ENCODE measurements at places on chromosomes 5 and 9. TPM values are rescaled to one million over a fixed set of nuclear protein-coding genes. Genes with fewer than 3 reads are reported as not detected.

Gene CNOT8
- total RNA-seq, result 26.4 TPM

Gene PLAC8L1
- total RNA-seq, result not detected

Gene SCGB3A2
- not detected for total RNA-seq

Gene PCDHAC2
- 0.83 TPM for total RNA-seq

Gene IFNB1
- total RNA-seq, result not detected

Gene IGFBPL1
- total RNA-seq, result not detected

Gene RLN2
- 0.85 TPM for total RNA-seq

Gene WNK2
- total RNA-seq, result 236 TPM

Gene UBE2QL1
- total RNA-seq, result 26.3 TPM

Gene BHMT2
- 5.2 TPM for total RNA-seq

Gene SPATA31A3
- total RNA-seq, result not detected

Gene MAP1B
- total RNA-seq, result 114 TPM

Gene ANKRD55
- total RNA-seq, result not detected

Gene INSYN2B
- total RNA-seq, result 0.13 TPM

Gene GFI1B
- total RNA-seq, result 0.49 TPM

DNA sequence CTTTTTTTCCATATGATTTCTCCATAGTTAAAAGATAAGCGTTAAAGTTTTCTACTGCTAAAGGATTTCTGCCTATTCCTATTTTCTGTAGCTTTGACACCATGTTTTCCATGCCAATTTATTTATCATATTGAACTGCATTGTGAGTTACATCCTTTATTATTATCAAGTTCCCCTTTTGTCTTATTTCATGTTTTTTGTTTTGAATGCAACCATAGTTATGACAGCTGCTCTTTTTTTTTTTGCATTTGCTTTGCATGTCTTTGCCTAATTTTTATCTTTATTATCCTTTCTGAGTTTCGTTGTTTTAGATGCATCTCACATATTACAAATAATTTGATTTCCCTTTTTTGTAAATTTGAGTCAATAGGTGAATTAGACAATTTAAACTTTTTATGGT, 161.5 kb downstream of the DEPDC1B start:
- no peak for DNase-seq

DNA sequence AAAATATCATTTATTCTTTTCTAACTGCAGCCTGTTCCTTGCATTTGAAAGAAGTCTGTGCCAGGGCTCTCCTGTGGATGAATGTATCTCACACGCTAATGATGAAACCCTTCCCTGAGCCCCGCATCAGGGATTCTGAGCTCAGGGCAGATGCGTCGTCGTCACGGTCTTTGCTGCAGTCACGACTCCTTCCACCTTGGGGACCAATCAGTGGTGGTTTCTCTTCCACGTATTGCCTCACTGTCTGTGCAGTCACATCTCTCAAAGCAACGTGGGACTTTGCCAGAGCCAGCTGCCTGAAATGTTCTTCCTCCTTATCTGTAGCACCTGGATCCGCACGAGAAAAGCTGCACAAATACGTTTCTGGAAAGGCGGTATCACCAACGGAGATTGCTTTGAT, 13.9 kb upstream of the UBE2QL1 start:
- DNase-seq, result no peak

DNA sequence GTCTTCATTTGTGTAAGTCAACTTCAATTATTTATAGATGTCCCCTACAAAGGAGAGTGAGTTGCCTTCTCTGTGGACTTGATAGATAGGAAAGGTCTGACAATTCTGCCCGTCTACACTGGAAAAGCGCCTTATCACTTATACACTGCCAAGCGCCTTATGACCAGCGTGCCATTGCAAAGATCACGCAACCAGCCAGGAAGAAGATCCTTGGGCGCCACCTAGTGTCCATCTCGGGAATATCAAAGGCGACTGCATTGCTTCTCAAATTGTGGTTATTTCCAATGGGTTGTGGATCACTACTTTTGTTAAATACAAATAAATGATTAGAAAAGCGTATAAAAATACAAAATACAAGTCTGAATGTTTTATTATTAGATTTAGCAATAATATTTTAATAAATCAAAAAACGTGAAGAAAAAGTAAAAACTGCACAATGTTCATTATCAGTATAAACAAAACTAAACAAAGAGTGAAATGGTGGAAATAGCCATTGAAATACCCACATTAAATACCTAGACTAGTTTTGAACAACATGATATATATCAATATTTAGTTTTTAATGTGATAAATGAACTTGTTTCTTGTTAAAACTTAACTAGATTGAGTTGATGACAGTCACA, 27.8 kb downstream of the SUB1 start:
- peak; percentile 73 for DNase-seq

GRCh38 chr5:95519151-95519550, 35.6 kb downstream of the SKIC3 start:
- no peak for DNase-seq

DNA sequence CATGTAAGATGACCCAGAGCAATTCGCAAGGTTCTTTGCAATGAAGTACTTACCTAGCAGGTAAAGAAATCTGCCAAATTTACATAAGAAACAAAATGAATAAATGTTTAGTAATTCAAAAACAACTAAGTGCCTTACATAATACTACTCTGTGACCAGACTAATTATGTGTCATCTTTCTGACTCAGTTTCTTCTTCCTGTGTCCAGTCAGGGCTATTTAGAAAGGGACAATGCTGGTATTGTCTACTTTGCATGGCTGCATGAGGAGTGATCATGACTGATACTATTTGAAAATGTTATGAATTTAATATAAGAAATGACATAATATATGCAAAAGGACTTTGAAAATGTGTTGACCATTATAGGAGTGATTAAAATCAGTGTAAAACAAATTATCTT, 210.0 kb downstream of the TMEM161B start:
- DNase-seq, result no peak

- DNase-seq, result no peak
Measured at GRCh38 chr9:112569186-112569585, 82.6 kb downstream of the KIAA1958 start.

DNA sequence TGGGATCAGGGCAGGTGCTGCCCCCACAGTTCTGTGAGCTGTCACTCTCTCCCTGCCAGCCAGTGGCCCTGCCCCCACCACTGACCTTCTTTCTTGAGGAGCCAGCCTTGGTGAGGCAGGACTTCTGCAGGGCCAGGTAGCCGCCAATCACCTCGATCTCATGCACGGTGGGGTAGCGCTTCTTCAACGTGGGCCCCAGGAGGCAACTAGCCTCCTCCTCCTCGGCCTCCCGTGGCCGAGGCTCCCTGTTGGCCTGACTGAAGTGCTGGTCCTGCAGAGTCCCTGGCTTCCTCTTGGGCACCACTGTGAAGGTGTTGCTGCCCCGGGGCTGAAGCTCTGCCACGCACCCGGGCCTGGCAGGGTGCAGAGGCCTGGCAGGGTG, 1.6 kb downstream of the TPRN start:
- DNase-seq, result no peak

DNA sequence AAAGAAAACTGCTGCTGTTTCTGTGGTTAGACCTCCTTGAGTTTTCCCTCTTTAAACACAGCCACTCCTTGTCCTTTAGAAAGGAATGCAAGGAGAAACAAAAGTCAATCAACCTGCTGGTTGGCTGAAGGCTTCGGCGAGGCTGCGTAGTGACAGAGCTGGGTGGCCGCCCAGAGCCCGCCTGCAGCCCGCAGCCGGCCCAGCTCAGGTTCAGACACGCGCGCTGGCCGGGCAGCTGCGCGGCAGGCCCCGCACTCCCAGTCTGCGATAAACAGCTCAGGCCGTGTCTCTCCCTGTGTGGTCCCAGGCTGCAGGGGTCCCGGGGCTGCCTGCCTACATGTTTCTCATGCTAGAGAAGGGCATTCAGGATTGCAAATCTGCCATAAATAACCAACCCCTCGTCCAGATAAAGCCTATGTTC, 115.4 kb downstream of the HSD17B3 start:
- DNase-seq, result no peak

DNA sequence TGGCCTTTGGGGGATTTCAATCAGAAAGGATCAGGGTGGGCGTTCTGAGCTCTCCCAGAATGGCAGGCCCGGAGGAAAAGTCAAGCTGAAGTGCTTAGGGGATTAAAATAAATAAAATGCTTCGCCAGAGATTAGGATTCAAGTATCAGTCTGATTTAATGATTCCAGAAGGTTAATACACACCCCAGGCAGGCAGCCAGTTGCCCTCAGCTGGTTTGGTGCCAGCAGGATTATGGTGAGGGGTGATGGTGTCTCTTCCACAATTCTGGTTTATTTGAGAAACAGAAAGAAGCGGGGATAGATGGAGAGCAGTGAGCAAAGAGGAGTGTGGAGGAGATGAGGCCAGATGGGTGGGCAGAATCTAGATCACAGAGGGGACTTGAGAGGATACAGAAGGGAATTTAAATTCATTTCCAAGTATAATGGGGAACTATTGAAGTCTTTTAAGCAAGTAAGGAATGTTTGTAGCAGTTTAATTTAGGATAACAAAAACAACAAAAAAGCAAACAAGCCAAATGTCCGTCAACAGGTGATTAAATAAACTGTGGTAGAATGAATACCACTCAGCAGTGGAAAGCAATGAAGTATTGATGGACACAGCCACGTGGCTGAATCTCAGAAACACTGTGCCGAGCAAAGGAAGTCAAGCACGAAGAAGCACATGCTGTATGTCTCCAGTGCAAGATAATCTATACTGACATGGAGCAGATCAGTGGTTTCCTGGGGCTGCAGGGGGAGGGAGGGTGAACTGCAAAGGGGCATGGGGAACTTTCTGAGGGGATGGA, 297.7 kb downstream of the MSX2 start:
- no peak for DNase-seq

GRCh38 chr9:136852664-136853595, 784 bp downstream of the MAMDC4 start:
- DNase-seq, result peak; percentile 13

DNA sequence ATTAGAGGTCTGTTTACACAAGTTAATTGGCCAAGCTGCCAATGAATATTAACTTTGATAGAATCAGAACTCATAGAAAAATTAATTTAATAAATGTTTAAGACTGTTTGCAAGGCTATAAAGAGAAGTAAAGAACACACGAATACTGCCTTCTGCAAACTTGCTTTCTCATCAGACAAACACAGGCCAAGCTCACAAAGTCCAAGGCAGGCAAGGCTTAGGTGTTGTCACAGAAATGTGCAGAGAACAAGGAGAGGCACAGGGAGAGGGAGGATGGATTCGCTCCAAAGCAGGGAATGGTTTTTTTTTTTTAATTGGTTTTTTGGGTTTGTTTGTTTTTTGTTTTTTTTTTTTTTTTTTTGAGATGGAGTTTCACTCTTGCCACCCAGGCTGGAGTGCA, 43.4 kb downstream of the RETREG1 start:
- DNase-seq, result no peak

- DNase-seq, result no peak
Measured at GRCh38 chr5:63121471-63121870, 542.9 kb downstream of the LRRC70 start.

DNA sequence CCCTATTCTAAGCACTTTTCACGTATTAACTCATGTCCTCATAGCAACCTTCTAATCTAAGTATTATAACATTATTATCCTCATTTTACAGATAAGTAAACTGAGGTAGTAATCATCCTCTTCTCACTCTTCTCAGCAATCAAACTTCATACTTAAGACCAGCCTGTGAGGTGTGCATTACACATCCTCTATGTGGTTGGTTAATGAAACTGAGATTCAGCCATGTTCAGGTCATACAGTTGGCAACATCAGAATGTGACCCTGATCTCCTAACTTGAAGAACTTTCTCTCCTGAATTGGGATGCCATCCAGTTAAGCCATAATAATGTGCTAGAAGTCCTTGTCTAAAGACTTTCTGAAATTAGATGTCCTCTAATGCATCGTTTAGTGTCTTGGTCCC, 275.1 kb upstream of the ANKRD55 start:
- DNase-seq, result no peak

GRCh38 chr5:112681481-112681908, 56.2 kb upstream of the APC start:
- DNase-seq, result no peak

DNA sequence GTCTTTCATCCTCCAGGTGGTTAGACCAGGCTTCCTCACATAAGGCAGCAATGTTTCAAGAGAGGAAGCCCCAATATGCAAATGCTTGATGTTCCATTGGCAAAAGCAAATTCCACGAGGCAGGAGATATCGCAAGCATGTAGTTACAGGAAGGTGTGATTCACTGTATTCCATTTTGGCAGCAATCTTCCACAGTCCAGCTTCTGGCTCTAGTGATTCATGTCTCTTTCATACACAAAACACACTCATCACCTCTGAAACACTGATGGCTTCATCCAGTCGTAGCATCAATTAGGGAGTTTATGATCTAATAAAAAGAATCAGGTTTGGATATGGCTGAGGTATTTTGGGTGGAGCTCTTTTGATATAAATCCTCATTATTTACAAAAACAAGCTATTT, 552.2 kb upstream of the RIOK2 start:
- DNase-seq, result no peak

DNA sequence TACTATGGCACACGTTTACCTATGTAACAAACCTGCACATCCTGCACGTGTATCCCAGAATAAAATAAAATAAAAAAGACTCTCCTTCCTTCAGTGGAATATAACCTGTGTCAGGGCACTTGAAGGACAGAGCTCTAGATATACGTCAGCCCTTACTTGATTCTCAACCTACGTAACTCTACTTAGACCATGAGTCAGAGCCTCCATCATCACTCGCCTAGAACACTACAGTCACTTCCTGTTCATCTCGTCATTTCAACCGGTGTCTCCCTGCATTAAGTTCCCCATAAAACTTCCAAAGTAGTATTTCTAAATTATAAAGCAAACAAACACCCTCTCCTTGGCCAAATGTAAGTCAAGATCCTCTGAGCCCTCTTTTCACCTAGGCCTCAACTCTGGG, 243.5 kb upstream of the CCNG1 start:
- no peak for DNase-seq

GRCh38 chr9:8858596-8859161, 1059.1 kb upstream of the DMAC1 start:
- DNase-seq, result peak; percentile 6

DNA sequence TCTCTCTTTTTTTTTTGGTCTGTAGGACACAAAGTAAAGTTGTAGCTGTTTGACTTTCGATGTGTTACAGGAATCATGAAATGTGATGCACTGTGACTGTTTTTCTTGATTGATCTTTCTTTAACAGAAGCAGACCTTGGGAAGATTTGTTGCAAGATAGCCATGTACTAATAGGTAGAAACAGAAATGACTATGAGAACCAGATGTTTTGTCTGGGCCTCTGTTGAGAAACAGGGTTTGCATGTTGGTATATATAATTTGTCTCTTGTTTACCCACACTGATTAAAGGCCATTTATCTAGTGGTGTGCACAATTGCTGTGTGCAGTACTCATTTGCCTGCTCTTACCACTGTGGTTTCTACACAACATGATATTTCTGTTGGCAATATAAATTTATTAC, 125.1 kb downstream of the HACD4 start:
- DNase-seq, result no peak

DNA sequence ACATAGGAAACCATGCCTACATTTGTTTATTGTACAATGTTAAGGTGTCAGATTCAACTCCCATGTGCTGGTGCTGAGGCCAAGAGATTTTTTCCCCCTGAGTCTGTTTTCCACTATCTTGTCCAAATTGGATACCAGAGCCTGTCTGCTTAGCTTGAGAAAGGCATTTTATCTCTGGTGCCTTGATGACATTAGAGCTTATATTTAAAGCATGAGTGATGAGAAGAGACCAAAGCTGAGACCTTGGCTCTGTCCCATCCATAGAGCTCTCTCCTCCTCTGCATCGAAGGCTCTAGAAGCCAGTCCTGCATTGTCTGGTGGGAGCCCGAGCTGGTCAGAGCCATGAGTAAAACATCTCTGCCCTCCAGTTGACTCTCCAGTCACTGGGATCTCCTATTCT, 10.4 kb upstream of the PPP2CA start:
- DNase-seq, result no peak

- no peak for DNase-seq
Measured at GRCh38 chr5:67160985-67161384, 35.6 kb downstream of the CD180 start.

GRCh38 chr9:113609562-113610318, 146.2 kb downstream of the RGS3 start:
- DNase-seq, result peak; percentile 94

Measured in heart right ventricle (tissue), 16 donors.